ENCODE measurements at places on chromosomes 6 and 20.

GRCh38 chr20:40802886-40803285 lies 113.8 kb upstream of the MAFB start:
- no peak for DNase-seq

GRCh38 chr20:57146155-57146554 lies 120.3 kb downstream of the BMP7 start:
- no peak for DNase-seq

DNA sequence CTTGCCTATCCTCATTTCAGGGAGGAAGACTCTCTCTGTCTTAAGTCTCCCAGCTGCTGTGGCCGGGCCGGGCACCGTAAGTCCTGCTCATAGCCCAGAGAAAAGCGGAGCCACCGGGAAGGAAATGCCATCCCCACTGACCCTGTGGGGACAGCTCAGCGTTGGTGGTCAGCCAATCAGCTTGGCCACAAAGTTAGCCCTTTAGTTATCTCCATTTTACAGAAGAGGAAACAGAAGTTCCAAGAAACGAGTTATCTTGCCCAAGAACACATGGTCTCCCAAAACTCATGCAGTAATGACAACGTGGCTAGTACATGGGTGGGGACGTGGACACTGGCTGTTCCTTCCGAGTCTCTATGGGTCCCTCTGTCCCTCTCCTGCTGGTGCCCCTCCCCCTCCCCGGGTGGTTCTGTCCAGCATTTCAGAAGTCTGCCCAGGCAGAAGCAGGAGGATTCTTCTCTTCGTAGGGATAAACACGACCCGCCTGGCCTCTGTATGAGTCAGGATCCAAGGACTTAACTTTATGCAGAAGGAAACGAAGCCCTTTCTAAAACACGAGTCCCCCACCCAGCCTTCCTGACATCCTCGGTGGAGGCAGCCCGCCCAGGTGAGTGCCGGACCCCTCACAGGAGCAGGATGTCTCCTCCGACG lies 273.8 kb downstream of the CDH4 start:
- DNase-seq, result no peak

- peak; percentile 62 for DNase-seq
These were observed 2.6 kb upstream of the ZBP1 start for GRCh38 chr20:57622579-57623381.

DNA sequence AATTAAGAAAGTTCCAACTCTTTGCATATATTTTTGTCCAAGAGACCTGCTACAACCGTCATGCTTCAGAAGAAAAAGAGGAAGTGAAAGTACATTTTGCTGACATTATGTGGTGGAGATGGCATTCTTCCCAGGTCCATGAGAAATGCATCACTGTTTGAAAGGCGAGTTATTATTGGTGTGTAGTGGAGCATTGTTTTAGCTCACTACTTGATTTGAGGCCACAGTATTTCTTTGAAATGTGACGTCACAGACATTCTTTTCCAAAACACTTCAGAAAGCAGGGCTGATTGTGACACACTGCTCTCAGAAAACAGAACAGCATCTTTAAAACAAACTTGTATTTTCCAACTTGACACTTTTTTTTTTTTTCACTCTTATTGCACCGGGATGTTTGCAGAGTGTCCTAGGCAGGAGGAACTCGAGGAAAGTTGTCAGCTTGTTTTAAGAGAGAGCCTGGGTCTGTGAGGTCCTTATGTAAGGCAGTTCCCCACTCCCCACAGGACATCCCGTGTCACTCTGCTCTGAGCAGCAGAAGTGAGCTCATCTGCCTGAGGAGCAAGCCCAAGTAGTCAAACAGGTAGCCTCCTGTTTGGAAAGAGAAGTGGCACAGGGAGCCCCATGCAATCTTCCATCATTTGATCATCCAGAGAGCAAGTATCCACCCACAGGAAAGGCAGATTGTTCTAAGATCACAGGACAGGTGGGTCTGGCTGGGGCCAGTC lies 1.1 kb downstream of the SPTLC3 start:
- peak; percentile 36 for DNase-seq

DNA sequence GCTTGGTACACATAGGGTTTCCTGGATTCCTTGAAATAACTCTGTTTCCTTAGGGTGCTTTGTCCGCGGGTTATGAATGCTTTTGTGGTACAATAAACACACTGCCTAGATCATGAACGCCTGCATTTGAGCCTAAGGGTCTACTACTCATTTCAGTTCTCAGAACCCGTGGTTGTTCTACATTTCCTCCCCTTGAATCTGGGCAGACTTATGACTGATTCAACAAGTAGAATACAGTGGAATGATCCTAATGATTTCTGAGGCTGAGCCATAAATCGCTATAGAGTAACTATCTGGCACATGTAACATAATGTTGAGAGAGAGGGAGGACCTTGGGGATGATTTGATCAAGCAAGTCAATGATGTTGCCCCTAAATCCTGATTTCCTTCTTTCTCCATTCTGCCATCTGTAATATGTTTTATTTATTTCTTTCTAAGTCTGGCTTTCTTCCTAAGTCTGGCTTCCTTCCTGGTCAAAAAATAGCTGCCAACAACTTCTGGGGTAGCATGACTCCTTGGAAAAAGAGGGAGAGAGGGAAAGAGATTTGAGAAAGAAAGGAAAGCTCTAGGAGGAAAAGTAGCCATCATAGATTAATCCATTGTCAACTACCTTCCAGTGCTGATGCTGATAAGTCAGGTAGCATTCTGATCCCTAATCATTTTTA lies 23.0 kb downstream of the ABRACL start:
- DNase-seq, result no peak

- DNase-seq, result no peak
These were observed 240.6 kb downstream of the BCKDHB start for GRCh38 chr6:80347101-80347500.

DNA sequence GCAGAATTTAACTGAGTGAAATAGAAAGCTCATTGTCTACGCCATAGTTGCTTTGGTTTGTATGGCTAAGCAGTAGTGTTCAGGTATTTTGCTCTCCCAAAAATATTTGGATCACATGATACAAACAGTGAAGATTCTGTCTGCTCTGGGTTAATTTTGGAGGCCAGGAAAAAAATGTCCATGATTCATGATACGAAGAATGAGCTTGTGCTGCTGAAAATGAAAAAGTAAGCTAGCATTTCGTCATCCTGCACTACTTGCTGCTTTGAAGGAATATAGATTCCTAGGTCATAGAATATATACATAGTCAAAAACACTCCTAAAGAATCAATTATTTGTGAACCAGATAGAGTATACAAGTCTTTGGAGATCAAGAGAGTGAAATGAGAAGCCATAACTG lies 8.3 kb downstream of the WRNIP1 start:
- DNase-seq, result no peak

- no peak for DNase-seq
These were observed 68.2 kb downstream of the CDH22 start for GRCh38 chr20:46240065-46240464.

DNA sequence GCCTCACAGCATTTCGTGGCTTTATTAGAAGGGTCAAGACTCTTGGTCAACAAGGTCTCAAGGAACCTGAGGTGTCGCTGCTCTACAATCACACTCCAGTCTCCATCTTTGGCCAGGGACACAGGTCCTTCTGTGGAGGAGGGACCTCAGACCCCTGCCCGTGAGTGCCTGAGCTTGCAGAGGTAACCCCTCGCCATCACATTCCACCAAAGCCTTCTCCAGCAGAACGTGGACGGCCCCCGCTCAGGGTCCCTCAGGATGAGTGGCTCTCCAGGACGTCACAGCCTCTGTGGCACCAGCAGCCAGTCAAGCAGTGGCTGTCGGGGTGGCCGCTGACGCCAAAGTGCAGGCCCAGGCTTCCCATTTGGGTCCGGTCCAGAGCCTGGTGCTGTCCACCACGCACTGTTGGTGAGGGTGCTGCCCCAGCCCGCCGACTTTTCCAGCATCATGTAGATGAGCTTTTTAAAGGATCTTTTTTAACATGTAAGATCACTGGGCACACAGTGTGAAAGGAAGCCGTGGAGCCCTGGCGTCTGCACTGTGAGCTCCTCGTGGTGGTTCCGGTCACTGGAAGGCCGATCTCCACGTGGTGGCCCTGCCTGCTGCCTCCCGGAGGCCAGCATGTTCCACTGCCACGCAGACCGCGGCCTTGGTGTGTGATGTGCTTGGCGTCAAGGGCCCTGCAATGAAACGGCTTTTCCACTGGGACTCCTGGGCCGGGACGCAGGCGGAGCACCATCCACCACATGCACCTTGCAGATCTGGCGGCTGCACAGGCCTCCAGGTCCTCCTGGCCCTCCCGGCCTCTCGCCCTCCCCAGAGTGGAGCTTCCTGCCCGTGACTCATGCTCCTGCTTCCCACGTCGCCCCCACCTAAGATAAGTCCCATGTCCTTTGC lies 8.3 kb upstream of the KIF25 start:
- no peak for DNase-seq

GRCh38 chr6:80022803-80023202 lies 18.4 kb downstream of the TTK start:
- no peak for DNase-seq

GRCh38 chr6:10338151-10338550 lies 76.7 kb downstream of the TFAP2A start:
- no peak for DNase-seq

DNA sequence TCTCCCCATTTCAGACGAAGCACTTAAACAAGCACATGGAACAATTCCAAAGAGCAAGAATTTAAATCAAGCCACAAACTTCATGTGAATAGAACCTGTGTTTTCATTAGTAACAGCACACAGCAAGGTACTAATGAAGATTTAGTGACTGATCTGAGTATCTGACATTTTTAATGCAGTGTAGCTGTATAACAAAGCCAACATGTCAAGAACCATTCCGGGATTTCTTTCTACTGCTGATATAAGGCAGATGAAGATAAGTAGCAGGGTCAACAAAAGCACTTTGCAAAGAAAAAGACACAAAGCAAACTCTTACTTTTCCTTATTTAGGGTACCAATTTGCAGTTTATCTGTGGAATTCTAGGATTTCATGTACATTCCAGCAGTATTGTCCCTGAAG lies 11.3 kb downstream of the SLC17A5 start:
- no peak for DNase-seq

GRCh38 chr20:8720089-8720488 lies 348.8 kb upstream of the PLCB4 start:
- no peak for DNase-seq
